AG20443 (cell line): ENCODE measurements at places on chromosomes 1 and 21.

DNA sequence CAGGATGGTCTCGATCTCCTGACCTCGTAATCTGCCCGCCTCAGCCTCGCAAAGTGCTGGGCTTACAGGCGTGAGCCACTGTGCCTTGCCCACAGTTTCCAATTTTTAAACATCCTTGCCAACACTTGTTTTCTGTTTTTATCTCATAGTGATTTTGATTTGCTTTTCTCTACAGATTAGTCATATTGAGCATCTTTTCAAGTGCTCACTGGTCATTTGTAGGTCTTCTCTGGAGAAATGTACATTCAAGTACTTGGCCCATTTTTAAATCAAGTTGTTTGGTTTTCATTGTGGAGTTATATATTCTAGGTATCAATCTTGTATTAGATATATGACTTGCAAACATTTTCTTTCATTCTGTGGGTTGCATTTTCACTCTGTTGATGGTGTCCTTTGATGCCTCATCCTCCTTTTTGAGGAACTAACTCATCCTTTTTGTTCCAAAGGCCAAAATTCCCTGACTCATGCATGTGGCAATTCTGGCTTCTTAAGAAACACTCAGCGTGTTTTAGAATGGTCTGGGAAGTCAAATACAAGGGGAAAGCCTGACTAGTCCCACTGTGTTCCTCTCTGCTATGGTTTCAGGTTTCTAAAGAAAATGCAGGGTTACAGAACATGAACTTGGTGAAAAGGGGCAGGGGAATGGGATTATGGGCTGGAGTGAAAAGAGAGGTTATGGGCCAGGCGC is 37.3 kb downstream of the PTAFR start:
- DNase-seq: peak; percentile 69

- DNase-seq: peak; percentile 48
Measured at GRCh38 chr1:110060034-110060661, 10.3 kb downstream of the ALX3 start.

DNA sequence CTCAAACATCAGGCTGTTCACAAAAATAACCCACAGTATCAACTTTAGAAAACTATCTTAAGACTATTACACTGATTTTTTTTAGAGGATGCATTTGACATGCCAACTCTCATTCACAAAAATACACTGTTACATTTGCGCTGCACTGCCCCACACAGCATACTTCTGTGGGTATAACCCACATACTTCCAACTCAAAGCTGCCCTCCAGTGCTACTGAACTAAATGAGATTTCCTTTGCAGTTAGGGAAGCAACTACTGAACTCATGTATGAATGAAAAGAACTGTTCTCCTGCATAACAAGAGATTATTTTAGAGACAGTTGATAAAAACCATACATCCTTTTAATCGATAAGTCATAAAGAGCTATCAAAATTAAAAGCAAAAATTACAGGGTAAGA is 25.8 kb upstream of the GADD45A start:
- DNase-seq: no peak

- DNase-seq: no peak
Measured at GRCh38 chr1:182213163-182213562, 151.7 kb upstream of the ZNF648 start.

DNA sequence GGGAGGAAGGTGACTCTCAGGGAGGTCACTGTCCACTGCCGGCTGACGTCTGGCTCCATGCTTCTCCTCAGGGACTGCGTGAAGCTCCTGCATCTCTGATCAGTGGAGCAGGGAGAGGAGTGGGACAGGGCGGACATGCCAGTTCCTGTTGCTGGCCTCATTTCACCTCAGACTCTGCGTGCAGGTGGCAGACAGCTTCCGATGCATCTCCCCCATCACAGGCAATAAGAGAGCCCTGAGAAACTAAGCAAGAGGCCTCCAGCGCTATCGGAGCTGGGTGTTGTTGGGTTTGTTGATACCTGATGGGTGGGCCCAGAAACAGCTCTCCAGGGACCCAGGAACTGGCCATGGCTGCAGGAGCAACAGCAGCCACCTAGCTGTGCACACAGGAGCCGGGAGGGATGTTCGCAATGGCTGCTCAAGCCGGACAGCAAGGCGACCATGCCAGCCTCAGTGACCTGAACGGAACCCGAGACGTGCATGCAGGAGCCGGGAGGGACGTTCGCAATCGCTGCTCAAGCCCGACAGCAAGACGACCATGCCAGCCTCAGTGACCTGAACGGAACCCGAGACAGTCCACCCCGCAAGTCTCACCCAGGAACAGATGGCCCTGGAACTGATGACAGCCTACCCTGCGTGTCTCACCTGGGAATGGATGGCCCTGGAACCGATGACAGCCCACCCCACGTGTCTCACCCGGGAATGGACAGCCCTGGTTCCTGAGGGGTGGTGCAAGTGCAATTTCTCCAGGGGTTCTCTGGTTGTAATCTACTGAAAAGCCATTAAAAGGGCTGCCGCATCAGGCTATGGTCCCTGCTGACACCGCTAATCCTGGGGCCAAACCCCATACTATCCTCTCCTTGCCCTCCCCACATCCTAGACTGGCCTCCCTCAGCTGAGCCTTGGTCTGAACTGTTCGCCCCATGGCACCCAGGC is 14.2 kb upstream of the PCBP3 start:
- DNase-seq: no peak

DNA sequence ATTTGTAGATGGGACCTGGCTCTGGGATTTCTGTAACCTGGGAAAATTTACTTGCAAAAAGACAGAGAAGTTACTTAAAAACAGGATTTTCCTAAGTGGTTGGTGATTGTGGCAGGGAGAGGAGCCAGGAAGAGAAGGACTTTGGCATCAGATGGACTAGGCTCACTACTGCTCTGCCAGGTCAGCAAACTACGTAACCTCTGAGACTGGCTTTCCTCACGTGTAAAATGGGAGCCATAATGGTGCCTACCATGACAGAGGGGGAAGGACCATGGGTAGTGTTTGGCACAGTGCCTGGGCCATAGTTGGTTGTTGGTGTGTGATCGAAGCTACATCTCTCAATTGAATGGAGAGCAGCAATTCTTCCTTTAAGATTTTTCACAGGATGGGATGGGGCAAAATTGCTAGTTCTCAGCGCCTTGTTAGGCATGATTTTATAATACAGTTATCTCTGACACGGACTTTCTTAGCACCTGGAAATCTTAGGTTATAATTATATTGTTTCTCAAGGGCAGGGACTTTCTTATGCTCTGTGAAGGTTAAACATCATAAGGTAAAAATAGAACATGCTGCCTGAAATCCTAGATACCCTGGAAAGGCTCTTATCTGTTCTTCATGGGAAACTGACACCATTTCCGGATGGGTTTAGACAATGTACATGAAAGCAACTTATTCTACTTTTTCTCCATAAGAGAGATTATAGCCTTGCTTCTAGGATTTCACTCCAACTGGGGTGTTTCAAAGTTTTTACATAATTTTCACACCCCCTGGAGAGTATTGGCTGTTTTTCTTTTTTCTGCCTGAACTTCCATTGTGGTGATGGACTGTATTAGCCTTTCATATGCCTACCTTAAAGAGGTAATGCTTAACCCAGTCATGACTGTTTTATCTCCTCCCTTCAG is 10.9 kb downstream of the ROR1 start:
- DNase-seq: no peak

DNA sequence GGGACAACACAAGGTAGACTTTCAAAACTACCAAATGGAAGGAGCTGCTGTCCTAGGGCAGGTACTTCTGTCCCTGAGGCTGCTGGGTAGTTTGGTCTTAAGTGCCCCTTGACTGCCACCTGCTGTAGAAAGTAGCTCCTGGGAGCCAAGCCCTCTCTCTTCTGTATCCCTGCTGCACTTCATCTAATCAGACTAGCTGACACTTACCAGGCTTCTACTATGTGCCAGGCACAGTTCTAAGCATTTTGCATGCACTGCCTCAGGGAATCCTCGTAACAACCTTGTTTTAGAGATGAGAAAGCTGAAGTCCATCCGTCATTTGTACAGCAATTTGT is 15.9 kb upstream of the SRSF4 start:
- peak; percentile 43 for DNase-seq

GRCh38 chr1:169240449-169241232 is 127.0 kb downstream of the NME7 start:
- DNase-seq: no peak

DNA sequence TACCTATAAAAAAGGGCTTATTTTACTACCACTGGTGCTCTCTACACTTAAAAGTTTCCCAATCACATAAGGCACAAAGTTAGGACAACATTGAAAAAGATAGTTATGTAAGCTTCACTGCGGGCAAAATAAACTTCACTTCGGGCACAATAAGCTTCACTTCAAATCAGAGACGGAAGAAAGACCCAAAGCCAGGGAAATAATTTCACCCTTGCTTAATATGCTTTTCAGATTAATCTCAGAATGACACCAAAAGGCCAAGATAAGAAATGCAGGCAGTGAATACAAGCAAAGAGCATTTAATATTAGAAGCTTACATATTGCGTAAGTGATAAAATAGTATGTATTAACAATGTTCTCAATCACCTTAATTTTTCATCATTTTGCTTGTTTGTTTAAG is 444.2 kb downstream of the SETD4 start:
- peak; percentile 35 for DNase-seq

DNA sequence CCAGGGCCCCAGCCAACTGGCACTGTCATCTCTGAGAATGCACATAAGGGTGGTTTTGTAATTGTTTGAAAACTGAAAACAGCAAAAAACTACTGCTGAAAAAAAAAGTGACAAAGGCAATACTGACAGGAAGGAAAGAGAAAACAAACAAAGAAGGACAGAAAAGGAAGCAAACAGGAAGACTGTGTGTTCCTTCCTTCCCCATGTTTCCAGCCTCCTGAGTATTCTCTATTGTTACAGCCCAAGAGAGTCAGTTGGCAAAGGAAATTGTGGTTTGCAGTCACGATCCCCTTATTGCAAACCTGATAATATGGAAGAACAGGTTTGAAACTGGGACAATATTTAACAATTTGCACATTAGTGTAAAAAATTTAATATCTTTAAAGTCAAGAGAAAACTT is 1177.6 kb downstream of the PLA2G4A start:
- DNase-seq: no peak

GRCh38 chr1:220788900-220789299 is 2.2 kb downstream of the MTARC1 start:
- DNase-seq: no peak

DNA sequence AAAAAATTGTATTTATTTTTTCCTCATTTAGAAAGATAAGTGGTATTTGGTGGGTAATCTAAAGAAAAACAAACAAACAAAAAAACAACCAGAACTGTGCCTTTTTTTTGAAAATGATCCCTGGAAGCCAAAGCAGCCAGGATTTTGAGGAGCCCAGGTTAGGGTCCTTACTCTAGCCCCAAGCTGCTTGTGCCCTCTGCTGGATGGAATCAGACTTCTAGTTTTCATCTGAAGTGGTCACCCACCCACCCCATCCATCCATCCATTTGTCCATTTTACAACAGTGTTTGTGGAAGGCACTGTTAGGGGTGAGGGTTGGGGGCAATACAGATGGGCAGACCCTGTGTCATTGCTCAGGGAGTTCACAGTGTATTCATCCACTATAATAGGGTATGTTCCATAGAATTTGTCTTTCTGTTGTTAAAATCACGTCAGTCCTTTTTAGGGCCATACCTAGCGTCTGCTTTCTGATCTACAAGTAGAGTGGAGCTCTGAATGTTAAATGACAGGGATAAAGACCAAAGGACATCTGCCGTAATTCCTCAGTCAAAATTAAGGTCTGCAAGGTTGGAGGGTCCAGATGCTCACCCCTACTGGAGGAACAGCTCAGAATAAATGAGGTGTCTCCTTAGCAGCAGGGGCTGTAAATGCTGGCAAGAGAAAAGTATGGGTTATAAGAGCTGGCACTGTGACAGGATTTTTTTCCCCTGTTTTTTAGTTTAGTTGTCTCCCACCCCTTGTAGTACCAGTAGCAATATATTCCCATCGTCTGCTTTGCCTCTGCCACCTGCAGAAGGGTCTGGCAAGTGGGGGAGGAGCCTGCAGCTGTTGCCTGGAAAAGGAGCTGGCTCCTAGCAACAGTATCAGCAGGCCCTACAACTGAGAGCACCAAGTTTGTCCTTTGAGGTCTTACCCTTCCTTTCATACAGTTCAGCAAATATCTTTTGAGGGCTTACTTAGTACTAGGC is 3.2 kb downstream of the LRRC42 start:
- DNase-seq: peak; percentile 28

- no peak for DNase-seq
Measured at GRCh38 chr1:71589005-71589404, 508.2 kb upstream of the ZRANB2 start.

GRCh38 chr21:44986471-44987291 is 46.9 kb downstream of the SLX9 start:
- DNase-seq: no peak

- no peak for DNase-seq
Measured at GRCh38 chr1:69504730-69505252, 62.9 kb upstream of the LRRC7 start.

- DNase-seq: no peak
Measured at GRCh38 chr1:242585616-242586359, 61.3 kb upstream of the PLD5 start.

- DNase-seq: peak; percentile 61
Measured at GRCh38 chr1:33147997-33148314, 33.9 kb downstream of the TRIM62 start.

DNA sequence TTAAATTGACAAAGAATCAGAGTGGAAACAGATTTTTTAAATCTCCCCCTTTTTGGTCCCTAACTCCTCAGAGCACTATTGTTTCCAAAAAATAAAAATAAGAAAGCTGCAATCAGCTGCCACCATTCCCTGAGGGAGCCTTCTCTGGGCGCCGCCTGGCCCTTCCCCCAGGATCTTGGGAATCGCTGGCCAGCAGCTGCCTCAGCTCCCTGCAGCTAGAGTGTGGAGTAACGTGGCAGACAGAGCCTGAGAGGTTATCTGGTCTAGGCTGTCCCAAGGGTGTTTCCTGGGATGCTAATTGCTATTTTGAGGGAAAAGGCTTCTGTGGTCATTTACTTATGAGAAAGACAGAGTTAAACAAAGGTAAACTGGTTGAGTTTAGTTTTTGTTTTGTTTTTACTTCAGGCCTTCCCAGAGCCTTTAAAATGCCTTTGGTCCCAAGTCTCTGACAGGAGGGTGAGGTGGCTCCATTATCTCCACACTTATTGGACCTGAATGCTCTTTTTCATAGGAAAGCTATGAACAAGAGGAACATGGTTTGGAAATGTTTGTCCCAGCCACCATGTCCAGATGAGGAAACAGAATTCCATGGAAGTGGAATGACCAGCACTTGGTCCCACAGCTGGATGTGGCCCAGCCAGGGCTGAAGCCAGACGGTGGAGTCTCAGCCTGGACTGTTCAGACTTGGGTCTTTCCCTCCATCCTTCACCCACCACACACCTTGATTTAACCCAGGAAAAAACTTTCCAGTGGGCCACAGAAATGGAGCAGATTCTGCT is 14.1 kb upstream of the KIAA1614 start:
- DNase-seq: peak; percentile 79

DNA sequence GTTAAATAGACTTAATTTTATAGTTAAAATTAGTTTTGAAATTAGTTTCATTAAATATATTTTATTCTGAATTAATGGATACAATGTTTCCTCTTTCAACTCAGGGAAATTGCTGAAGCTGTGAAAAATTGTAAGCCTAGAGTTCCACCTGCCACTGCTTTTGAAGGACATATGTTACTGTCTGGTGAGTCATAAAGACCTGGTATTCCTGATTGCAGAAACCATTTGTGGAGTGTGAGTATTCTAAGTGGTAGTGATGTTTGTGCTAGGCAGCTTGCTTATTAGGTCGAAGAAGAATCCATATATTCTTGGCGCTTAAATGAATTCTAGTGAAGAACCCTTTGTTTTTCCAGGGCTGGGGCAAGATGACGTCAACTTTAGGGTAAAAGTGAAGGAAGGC is 34.0 kb downstream of the MTR start:
- DNase-seq: no peak

- peak; percentile 41 for DNase-seq
Measured at GRCh38 chr1:51564124-51564523, 45.1 kb upstream of the EPS15 start.

- no peak for DNase-seq
Measured at GRCh38 chr21:38083535-38083934, 167.3 kb upstream of the KCNJ6 start.
